ENCODE measurements at places on chromosomes 12 and 14.

- DNase-seq, result no peak
These were observed 144.5 kb downstream of the NUBPL start for GRCh38 chr14:31705731-31706130.

DNA sequence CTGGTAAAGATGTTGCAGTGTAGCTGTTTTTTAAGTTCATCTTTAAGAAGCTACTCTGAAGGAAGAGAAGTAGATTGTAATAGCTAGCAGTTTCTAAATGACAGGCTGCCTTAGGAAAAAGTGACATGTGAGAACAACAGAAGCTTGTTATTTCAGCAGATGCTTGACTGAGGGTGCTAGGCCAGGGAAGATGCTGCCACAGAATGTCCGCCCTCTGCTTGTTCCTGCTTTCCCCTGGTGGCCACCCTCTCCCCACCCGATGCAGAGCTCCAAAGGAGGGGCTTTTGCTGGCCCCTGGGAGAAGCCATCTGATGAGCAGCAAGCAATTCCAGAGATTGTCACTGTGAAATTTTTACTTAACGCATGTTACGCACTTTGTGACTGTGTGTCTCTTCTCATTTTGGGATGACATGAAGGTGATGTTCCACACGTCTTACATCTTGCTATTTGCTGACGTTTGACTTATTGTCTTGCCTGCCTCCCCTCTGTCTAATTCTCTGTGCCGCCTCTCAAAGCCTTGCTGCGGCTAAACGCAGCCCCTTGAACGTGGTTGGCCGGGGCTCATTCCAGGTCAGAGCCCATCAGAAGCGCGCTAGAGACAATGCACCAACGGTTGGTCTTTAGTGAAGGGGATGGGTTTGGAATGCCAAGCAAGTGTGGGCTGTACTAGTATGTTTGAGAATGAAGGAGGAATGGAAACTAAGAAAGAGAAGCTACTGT is 44.8 kb downstream of the WDR20 start:
- no peak for DNase-seq

- no peak for DNase-seq
These were observed 143.5 kb downstream of the KCNA5 start for GRCh38 chr12:5187136-5187535.

DNA sequence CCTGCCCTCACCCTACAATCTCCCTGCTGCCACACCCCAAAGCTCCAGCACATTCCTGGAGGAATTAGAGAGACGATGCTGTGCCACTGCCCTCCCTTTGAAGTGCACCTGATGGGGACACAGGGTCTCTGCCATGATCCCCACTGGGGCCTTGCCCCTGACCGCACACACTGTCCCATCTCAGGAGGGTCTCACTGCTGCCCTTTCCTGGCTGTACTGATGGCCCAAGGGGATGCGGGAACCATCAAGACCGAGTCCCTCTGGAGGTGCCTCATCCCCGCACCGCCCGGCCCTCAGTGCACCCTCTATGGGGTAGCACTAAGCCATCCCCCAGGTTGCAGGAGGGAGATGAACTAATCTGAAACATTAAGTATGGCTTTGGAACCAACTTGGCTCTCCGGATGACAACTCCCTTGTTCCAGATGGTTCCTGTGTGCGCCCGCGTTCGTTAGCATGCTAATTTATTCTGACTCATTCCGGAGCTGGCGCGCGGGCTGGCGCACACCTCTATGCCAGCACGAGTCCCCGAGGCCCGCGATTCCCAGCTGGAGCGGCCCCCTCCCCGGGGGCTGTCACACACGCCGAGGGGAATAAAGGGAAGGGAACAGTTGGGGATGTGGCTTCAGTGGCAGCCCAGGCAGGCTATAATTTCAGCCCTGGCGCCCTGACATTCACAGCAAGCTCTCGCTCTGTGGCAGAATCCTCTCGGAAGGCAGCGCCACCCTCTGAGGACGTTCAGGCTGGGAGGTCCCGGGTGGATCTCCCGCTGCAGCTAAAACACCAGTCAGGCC is 34.2 kb upstream of the C14orf180 start:
- no peak for DNase-seq

GRCh38 chr14:77543240-77543551 is 44.6 kb upstream of the ISM2 start:
- no peak for DNase-seq

DNA sequence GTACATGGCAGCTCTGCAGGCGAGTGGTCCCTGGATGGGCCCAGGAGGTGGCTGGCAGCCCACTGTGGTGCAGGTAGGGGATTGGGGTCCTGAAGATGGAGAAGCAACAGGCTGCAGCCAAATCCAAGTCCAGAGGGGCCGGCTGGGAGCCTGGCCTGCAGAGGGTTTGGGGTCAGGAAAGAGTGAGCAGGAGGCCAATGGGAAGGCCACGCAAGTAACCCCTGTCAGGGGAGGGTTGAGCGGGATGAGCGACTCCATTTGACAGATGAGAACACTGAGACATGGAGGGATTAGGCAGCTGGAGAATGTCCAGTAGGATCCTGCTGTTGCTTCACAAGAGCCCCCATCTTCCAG is 136.0 kb downstream of the BCL11B start:
- DNase-seq, result peak; percentile 53

GRCh38 chr12:68602720-68603119 is 8.0 kb upstream of the RAP1B start:
- no peak for DNase-seq

GRCh38 chr14:87255058-87255457 is 737.9 kb downstream of the GALC start:
- DNase-seq, result no peak

DNA sequence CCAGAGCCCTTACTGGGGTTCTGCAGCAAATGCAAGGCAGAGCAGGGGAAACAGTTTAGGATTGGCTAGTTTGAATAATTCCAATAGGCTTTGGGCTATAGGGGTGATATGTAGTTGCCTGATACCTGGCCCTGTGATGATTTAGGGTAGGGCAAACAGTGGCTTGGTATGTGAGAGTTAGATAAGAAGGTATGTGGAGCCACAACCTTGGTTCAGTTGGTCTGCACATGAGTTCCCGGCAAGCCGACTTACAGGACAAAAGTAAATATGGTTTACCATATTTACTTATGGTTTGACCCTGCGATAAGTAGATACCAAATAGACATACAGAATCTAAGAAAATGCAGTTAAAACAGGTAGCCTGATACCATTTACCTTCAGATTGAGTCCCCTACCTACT is 8.3 kb upstream of the CAPRIN2 start:
- no peak for DNase-seq

- no peak for DNase-seq
These were observed 337.6 kb upstream of the CLEC14A start for GRCh38 chr14:38593476-38593875.

GRCh38 chr12:113044516-113044915 is 12.0 kb upstream of the DTX1 start:
- DNase-seq, result no peak

DNA sequence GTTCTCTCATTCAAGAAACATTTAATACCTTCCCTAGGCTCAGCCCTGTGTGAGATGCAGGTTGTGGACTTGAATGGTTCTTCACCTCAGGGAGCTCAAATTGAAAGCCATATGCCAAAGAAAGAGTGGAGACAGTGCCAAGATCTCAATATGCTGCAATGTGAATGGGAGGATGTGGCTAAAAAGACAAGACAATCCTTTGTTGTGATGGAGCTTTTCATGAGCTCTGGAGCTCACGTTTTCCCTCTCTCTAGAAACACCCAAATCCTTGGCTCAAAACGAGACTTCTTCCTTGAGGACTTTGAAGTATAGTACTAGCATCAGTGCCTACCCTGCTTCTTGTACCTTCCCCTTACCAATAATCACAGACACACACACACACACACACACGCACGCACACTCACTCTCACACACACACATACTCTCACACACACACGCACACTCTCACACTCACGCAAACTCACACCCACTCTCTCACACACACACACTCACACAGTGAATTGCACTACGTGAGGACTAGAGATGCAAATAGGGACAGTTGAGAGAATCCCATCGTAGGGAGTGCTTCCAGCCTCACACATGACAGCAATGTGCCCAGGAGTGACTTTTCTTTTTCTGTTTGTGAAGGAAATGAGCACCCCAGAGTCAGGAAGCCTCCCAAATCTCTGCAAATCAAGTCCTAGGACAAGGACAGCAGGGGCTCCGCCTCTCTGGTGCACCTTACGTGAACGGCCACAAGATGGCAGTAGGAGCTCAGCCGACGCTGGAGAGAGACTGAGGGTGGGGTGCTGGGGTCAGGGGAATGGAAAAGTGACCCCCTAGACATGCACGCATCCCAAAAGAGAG is 231.4 kb downstream of the PCNX1 start:
- DNase-seq, result peak; percentile 70

DNA sequence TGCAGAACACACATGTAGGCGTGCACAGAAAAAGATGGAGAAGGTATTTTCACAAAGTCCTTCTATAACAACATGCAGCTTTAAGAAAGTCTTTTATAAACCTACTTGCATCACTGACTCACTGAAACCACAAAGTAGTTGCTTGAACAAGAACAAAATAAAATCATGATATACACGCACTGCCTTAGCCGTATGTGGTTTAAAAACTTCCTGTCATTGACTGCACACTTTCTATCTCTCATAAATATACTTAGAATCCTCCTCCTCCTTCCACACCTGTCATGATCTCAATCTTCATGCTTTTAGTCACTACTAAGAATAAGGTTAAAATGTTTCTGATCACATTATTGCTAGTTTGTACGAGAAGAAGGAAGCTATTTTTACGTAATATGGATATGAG is 31.8 kb upstream of the RAD51AP1 start:
- no peak for DNase-seq

DNA sequence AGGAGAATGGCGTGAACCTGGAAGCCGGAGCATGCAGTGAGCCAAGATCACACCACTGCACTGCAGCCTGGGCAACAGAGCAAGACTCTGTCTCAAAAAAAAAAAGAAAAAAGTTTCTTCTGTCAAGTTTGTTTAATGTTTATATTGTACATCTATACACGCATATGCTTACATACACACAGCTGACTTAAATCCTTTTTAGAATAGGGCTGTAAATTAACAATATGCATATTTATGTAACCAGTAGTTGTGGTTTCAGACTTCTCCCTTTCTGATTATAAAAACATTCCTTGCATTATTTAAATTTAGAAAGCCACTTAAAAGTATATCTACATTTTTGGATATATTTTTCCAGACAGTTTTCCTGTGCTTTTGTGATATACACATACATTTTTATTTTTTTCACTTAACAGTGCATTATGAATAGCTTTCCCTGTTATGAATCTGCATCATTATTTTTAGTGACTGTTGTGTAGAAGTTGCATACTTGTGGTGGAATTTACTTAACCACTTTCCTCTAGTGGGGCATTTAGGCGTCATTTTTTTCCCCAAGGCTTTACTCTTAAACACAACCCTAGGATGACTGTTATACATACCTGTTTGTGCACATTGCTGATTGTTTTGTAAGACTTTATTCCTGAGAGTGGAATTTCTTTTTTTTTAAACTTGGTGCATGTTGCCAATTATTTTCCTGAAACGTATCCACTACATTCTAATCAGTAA is 29.4 kb downstream of the POLR3B start:
- no peak for DNase-seq

Data from suprapubic skin (tissue), 4 donors.